Activated T-helper 2 cell treated with anti-CD3 and anti-CD28 coated beads, Interferon-gamma antibody, Interleukin-2, Interleukin-4, amounts not matched to agents 10 μg/mL and 5 μg/mL and 100 μg/mL, durations not matched to agents 14 hours and 24 hours and 36 hours (primary cell): ENCODE measurements at places on chromosomes 12 and 14. TPM values are rescaled to one million over a fixed set of nuclear protein-coding genes. Genes with fewer than 3 reads are reported as not detected.

The CCNT1 gene
- total RNA-seq, result 70.2 and 71.9 TPM in 2 replicates

The SLC17A8 gene
- total RNA-seq, result not detected in 2 replicates

The APOLD1 gene
- total RNA-seq, result 5.3 and 6.0 TPM in 2 replicates

The GYS2 gene
- total RNA-seq, result 0.07 and 0.14 TPM in 2 replicates

The PIWIL1 gene
- not detected in 2 replicates for total RNA-seq

The RHOJ gene
- not detected in 2 replicates for total RNA-seq

The GUCY2C gene
- total RNA-seq, result not detected in 2 replicates

The PTPN21 gene
- total RNA-seq, result 0.32 and 0.34 TPM in 2 replicates

The NYNRIN gene
- 0.02 and 0.34 TPM in 2 replicates for total RNA-seq

The REC8 gene
- total RNA-seq, result 20.0 and 28.2 TPM in 2 replicates

The PRH2 gene
- total RNA-seq, result not detected in 2 replicates

The LBHD2 gene
- not detected in 2 replicates for total RNA-seq

The SMIM41 gene
- total RNA-seq, result 0.14 and 0.16 TPM in 2 replicates

The MMP14 gene
- 2.6 and 2.7 TPM in 2 replicates for total RNA-seq

The NT5DC3 gene
- total RNA-seq, result 10.9 and 12.0 TPM in 2 replicates

The A2M gene
- not detected in 2 replicates for total RNA-seq

The LALBA gene
- total RNA-seq, result not detected in 2 replicates

The TTC9 gene
- total RNA-seq, result 6.1 and 6.6 TPM in 2 replicates

The BMP4 gene
- not detected in 2 replicates for total RNA-seq

The SLC4A8 gene
- 1.6 and 2.6 TPM in 2 replicates for total RNA-seq

The MMAB gene
- 56.7 and 59.0 TPM in 2 replicates for total RNA-seq

The DCN gene
- not detected in 2 replicates for total RNA-seq

The DPF3 gene
- 0.62 and 0.66 TPM in 2 replicates for total RNA-seq

The CMA1 gene
- total RNA-seq, result 0.25 TPM in 1 of 2 replicates, not detected in the other

The NEDD1 gene
- 53.7 and 54.2 TPM in 2 replicates for total RNA-seq

The GPR68 gene
- 5.7 and 6.0 TPM in 2 replicates for total RNA-seq

The NUP107 gene
- 101 and 106 TPM in 2 replicates for total RNA-seq

The RBP5 gene
- 1.2 TPM in 1 of 2 replicates, not detected in the other for total RNA-seq

The C14orf39 gene
- not detected in 2 replicates for total RNA-seq

The DHRS4L2 gene
- total RNA-seq, result 23.9 and 24.9 TPM in 2 replicates

The MIP gene
- total RNA-seq, result not detected in 2 replicates

The KLRC3 gene
- total RNA-seq, result not detected in 2 replicates

The VRK1 gene
- 67.8 and 70.4 TPM in 2 replicates for total RNA-seq

The RD3L gene
- total RNA-seq, result not detected in 2 replicates

The PRR4 gene
- 1.6 and 1.7 TPM in 2 replicates for total RNA-seq

The IL31 gene
- 54.3 and 55.9 TPM in 2 replicates for total RNA-seq

The RNASE9 gene
- not detected in 2 replicates for total RNA-seq

The TAS2R7 gene
- total RNA-seq, result not detected in 2 replicates

The KRT73 gene
- total RNA-seq, result not detected in 2 replicates

The SOAT2 gene
- total RNA-seq, result not detected in 2 replicates

The GNB3 gene
- 1.2 and 1.3 TPM in 2 replicates for total RNA-seq

The GLI1 gene
- total RNA-seq, result 1.3 and 1.5 TPM in 2 replicates

The KRT5 gene
- not detected in 2 replicates for total RNA-seq

The KRT4 gene
- not detected in 2 replicates for total RNA-seq

The TTC6 gene
- not detected in 2 replicates for total RNA-seq

The ACSM4 gene
- not detected in 2 replicates for total RNA-seq

The RXYLT1 gene
- total RNA-seq, result 22.0 and 23.3 TPM in 2 replicates

The ABCD2 gene
- total RNA-seq, result 5.8 TPM in 2 replicates

The RNASE7 gene
- total RNA-seq, result not detected in 2 replicates

The TMEM52B gene
- not detected in 2 replicates for total RNA-seq

The SLCO1B3 gene
- not detected in 2 replicates for total RNA-seq

The KRT3 gene
- not detected in 2 replicates for total RNA-seq

The CACNA2D4 gene
- total RNA-seq, result 6.2 and 10.0 TPM in 2 replicates

The PA2G4 gene
- 356 and 364 TPM in 2 replicates for total RNA-seq
